ENCODE measurements at places on chromosomes 11 and 22.
A peak's percentile ranks its signal among the peaks of the same experiment; 100 is the strongest.

DNA sequence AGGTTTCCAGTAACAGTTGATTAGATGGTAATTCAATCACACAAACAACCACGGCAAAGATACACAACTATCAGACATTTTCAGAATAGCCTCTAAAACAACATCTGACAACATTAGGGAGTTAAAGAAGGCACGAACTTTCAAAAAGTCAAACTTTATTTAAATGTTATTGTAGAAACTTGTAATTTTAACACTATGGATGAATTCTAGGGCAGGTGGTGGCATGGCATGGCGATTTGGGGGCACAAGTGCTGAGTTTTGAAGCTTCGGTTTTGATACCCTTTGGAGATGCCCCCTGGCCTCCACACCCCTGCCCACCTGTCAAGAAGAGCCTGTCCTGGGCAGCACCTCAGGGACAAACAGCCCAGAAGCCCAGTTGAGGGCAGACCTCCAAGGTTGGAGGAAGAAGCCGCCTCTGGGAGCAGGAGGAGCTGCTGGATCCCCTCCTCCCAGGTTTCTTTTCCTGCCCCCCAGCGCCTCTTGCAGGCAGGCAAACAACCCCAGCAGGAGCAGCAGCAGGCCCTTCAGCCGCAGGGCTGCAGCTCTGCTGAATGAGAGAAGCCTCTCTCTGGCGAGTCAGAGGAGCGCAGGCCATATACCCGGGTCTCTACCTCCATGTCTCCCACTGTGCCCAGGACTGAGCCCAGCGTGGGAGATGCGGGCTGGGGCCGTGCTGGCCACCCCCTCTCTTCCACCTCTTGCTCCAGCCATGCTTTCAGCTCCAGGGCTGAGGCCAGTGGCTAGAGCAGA is 102.1 kb upstream of the IGLL5 start:
- no peak for DNase-seq

- no peak for DNase-seq
Observed at GRCh38 chr11:16881074-16881709, 133.0 kb downstream of the PLEKHA7 start.

- DNase-seq = no peak
Observed at GRCh38 chr11:130825561-130825960, 90.7 kb downstream of the SNX19 start.

DNA sequence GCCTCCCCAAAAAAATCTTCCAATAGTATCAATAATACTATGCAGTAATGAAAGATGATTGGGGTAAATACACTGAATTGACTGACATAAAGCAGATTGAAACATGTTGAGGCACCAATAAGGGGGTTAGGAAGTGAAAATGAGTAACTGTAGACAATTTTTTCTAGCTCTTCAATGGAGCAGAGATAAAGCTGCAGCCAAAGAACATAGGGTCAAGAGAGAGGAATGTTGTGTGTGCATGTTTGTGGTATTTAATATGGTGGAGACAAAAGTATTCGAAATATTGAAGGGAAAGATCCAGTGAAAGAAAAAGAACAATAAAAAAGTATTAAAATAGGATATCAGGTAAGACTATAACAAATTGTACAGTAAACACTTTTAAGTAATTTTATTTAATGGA is 450.0 kb upstream of the CCDC179 start:
- DNase-seq = no peak

- DNase-seq = no peak
Observed at GRCh38 chr11:44574610-44575287, 9.3 kb downstream of the CD82 start.

GRCh38 chr11:64020976-64021756 is 14.6 kb upstream of the FLRT1 start:
- DNase-seq = no peak

- DNase-seq = no peak
Observed at GRCh38 chr11:6219359-6219758, 14.0 kb downstream of the C11orf42 start.

GRCh38 chr11:132719684-132720083 is 812.6 kb downstream of the OPCML start:
- no peak for DNase-seq

DNA sequence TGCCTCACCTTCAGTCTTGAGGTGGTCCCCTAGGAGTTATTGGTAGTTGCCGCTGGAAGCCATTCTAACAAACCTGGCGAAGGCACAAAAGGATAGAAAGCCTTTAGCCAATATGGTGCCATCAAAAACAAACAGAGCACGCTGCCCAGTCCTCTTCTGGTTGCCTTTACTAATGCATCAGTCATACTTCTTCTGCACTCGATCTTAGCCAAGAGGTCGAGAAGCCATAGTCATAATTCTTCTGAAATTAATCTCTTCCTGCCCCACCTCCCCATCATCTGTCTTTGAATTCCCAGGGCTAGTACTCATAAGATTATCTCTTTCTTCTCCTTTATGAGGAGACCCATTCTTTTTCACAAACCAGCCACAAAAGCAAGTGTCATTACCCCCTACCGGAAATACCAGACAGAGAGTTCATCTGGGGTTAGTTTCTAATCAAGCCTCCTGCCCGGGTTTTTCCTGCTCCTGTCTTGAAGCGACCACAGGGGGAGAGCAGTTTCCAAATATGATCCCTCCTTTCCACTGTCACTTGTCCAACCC is 21.4 kb upstream of the EHF start:
- no peak for DNase-seq

- no peak for DNase-seq
Observed at GRCh38 chr11:67437082-67437808, at the start of gene PTPRCAP. TSS of gene PTPRCAP (minus strand) at chr11:67437682. CDS start at chr11:67437619, 63 bp downstream.

DNA sequence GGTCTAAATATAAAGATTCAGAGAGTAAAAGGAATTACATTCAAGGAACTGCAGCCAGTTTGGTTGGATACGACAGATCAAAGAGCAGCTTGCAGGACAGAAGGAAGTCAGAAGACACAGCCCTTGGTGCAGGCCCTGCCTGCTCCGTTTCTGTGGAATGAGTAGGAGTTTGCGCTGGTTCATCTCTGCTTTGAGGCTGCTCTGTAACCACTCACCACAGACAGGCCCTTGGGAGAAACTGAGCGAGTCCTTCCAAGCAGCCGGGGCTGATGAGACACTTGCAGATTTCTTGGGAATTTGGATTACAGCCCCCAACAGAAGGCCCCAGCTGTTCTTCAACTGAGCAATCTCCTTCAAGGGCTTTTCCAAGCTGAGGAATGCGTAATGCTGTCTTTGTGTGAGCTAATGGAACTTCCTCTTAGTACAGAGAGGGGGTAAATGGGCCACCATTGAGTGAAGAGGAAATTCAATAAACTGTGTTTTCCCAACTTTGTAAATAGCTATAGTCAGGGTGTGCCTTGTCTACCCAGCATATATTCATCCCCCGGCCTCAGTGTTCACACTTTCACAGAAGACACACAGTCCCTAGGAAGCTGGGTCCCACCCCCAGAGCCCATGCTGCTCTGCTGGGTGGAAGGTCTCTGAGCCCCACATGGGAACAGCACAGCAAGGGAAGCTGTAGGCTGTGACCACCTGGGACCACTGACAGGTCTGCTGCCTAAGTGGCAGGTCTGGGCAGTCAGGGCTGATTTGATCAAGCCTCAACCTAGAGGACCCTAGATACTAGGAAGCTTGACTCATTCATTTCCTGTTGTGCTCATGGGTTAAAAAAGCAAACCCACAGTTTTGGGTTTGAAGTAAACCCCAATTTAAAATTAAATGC is 16.6 kb downstream of the IL10RA start:
- no peak for DNase-seq

DNA sequence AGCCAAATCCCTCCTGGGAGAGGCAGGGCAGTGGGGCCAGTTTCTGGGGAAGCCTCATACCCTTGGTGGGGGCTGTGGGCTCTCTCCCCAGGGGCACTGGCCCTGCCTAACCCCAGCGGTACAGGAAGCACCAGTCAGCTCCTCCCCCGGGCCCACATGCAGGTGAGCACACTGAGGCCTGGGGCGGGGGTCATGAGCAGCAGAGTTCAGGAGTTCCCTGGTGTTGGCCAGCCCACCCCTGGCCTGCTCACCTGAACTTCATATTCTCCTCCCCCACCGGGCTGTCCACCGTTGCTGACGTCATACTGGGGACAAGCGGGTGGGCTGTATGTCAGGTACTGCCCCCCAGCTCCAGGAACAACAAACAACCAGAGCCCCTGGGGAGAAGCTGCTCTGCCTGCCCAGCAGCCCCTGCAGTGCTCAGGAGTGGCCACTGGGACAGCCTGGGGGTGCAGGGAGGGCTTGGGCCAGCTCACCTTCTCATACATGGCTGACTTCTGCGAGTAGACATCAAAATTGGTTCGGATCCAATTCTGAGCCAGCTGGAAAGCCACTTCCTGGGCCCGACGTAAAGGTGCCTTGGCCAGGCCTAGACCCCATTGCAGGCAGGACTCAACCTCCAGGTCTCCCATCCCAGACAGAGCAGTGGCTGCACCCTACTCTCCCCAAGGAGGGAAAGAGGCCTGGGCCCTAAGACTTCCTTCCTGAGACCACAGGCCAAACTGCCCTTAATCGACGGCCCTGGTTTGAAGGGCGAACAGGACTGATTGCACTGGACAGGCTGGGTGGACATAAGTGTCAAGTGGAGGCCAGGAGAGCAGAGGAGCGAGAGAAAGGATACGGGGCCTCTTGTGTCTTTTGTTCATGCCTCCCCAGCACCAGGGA is 20.8 kb downstream of the TREH start:
- no peak for DNase-seq

DNA sequence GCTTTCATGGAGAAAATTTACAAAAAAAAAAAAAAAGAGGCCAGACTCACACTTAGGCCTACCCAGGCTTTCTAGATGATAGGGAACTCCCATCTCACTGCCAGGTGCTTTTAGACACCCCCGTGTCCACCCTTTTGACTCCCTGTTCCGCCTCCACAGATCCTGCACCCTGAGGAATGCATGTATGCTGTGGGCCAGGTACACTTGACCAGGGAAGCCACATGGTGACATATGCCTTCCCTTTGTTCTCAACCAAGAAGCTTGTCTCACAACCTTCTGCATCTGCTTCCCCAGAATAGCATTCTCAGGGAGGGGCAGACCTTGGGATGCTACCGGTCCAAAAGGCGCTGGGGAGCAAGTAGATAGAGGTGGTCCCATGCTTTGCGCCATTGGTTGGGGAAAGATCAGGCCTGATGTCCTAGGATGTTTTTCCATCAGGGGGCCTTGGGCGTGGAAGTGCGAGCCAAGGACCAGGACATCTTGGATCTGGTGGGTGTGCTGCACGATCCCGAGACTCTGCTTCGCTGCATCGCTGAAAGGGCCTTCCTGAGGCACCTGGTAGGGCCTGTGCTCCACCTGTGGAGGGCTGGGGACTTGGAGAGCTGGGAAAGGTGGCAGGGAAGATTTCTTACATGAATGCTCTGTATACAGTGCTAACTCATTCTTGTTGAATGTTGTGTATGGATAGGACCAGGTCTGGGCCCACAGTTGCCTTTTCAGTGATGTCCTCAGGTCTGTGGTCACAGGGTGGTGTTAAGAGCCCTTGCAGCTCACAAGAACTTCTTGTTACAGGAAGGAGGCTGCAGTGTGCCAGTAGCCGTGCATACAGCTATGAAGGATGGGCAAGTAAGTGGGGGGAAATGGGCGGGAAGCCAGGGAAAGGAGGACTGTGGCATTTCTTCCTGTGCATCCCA is 7.5 kb downstream of the HMBS start:
- DNase-seq = no peak

DNA sequence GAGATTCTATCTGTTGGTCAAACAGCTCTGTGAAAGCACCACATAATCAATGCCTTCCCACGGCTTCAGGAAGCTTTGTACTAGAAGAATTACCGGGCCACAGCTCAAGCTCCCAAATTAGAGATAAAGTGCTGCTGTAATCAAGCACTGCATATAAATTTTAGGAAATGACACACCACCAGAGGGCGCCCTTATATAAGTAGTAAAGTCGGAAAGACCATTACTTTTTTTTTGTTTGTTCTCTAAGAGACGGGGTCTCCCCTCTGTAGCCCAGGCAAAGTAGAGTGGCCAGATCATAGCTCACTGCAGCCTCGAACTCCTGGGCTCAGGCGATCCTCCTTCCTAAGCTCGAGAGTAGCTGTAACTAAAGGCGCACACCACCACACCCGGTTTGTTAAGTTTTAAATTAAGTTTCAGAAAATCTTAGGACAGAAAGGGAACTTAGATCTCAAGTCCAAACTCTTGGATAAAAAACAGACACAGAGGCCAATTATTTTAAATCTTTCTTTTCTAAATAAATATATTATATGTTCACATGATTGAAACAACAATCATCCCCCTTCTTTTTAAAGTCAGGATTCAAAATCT is 32.6 kb downstream of the PRCP start:
- DNase-seq = peak; percentile 51

- DNase-seq = no peak
Observed at GRCh38 chr11:118342503-118343161, at the start of gene CD3D. TSS of gene CD3D (minus strand) at chr11:118342705. CDS start at chr11:118342607, 98 bp downstream.

GRCh38 chr11:127126986-127127385 is 126.4 kb upstream of the KIRREL3 start:
- DNase-seq = no peak

DNA sequence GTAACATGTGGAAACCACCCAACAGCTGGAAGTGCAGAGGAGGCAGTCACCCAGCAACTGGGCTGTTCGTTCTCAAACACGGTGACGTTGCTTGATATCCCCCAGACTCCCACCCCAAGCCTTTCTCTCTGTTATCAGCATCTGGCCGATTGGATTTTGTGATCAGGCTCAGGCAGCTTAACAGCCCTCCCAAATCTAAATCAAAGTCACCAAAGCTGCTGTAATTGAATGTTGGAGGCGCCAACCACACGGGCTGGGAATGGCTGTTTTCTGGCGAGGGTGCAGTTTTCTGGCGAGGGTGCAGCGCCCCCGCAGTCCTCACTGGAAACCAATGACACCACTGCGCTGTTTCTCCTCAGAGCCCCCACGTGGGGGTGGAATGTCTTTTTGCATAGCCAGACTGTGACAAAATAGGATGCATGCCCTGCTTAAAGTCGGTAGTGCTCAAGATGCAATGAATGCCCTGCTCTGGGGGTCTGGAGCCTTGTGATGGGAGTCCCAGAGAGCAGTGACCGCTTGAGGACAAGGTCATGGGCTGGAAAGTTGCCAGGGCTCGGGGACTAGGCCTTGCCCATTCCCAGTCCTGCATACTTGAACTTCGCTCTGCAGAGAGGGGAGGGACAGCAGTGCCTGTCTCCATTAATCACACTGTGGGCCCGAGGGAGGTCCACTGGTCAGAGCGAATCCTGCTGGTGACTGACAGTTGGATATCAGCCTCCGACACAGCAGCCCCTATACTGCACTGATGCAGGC is 105.3 kb downstream of the MORC2 start:
- no peak for DNase-seq

DNA sequence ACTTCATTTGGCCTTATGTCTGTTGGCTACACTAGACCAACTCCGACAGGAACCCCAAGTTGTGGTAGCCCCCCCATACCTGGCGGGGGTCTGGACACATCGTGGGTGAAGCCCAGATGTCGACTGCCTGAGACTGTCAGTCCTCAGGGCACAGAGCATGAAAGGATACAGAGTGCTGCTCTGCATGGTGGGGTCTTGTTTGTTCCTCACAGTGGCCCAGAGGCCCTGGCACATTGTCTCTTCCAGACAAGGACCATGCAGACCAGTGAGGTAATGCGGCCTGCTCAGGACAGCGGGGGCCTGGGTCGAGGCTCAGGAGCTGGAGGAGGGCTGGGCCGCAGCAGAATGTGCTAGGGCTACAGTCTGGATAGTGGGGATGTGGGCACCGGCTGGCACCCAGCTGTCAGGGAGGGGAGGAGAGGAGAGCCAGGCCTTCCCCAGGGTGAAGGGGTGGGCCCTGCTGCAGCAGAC is 14.6 kb downstream of the CAPN5 start:
- no peak for DNase-seq

All from DMS153 (cell line).